Stimulated activated naive B cell treated with anti-CD40 and anti-IgM and Interleukin-4, amounts not matched to agents 10 μg/mL and 1 μg/mL and 100 μg/mL, for 72 hours (primary cell): ENCODE measurements at places on chromosomes 2 and 18.

DNA sequence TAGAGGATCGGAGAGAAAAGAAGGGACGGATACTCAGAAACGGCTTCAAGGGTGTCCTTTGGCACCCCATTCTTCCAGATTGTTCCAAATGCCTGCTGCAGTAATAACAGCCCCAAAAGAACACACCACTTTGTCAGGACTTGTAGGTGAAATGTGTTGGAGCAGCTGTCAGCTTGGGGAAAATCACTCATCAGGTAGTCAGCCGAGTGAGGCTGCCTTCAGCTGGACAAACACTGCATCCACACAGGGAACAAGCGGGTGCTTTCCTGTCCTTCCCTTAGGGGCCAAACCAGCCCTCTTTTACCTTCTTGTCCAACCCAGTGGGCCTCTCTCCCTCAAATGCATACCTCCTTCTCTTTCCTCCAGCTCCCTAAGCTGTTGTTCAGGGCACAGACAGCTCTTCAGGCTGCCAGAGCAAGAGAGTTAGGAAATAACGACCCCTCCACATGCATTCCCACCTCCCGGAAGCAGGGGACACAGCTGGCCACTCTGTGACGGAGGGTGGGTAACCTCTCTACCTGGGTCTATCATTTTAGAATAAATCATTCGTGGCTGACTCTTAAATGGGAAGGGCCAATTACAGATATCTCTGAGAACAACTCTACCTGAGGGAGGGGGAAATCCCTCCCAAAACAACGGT lies 48.1 kb downstream of the BCL11A start:
- peaks cover 43% of the 10 kb centered on the region for H3K36me3 ChIP-seq
- peaks cover 68% of the 10 kb centered on the region for H3K4me1 ChIP-seq

- H3K27me3 ChIP-seq: peaks cover 5% of the 10 kb centered on the region
- peaks cover 4% of the 10 kb centered on the region for H3K4me1 ChIP-seq
- H3K4me3 ChIP-seq: no peak overlapping the region
- no peak overlapping the region for H3K27ac ChIP-seq
Measured at GRCh38 chr2:28610583-28611201, 114.8 kb downstream of the PLB1 start.

GRCh38 chr2:229057976-229058553 lies 213.0 kb downstream of the PID1 start:
- H3K4me3 ChIP-seq: no peak overlapping the region
- H3K4me1 ChIP-seq: no peaks in the 10 kb centered on the region
- no peaks in the 10 kb centered on the region for H3K36me3 ChIP-seq
- no peak overlapping the region for H3K27ac ChIP-seq

DNA sequence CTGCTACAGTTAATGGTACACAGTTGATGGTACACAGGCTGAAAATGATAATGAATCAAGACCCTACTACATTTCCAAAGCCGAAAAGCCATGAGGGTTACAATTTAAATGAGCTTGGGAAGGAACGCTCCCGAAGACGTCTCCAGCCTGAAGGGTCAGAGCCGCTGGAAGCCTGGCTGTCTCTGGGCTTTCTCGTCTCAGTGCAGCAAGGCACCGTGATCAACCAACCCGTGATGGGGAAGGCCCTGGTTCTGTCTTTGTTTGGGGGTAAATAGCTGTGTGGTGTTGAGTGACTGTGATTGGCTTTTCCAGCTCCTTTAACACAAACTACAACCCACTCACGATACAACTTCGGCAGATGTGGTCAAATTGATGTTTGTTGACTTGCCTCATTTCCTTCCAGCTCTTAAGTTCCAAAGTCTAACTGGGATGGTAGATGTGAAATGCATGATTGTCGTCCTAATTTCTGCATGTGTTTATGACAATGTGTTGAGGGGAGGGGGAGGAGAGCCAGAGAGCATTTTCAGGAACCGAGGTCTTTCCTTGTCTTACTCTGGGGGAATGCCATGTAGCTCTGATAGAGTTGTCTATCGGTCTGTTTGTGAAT lies 59.9 kb upstream of the EML6 start:
- H3K4me1 ChIP-seq: peaks cover 10% of the 10 kb centered on the region
- peaks cover 34% of the 10 kb centered on the region for H3K36me3 ChIP-seq
- H3K27ac ChIP-seq: no peak overlapping the region

- no peak overlapping the region for H3K4me3 ChIP-seq
- no peaks in the 10 kb centered on the region for H3K27me3 ChIP-seq
- H3K4me1 ChIP-seq: peaks cover 21% of the 10 kb centered on the region
- DNase-seq: no peak
Measured at GRCh38 chr2:74373985-74374384, 6.1 kb downstream of the DCTN1 start.

DNA sequence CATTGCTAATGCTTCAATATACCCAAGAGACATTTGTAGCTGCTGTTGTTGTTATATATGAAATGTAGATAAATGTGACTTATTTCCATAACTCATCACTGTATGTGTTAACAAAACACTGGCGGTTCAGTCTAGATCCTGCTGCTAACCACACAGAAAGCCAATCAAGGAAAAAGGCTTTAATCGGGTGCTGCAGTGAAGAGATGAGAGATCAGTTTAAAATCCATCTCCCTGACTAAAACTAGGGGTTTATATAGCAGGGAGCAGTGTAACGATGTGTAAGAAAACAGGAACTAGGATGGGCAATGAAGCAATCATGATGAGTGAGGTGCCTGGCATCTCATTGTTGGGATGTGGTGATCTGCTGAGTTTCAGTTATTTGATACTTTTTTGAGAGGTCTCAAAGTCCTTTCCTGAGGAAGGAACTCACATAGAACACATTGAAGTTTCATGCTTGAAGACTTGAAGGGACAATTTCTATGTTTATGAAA lies 677.7 kb upstream of the CDH7 start:
- H3K4me1 ChIP-seq: no peaks in the 10 kb centered on the region
- H3K27me3 ChIP-seq: no peaks in the 10 kb centered on the region
- no peak overlapping the region for H3K4me3 ChIP-seq
- DNase-seq: no peak

- peaks cover 3% of the 10 kb centered on the region for H3K36me3 ChIP-seq
- no peak for DNase-seq
- no peaks in the 10 kb centered on the region for H3K4me1 ChIP-seq
- H3K27me3 ChIP-seq: peaks cover 5% of the 10 kb centered on the region
- no peak overlapping the region for H3K4me3 ChIP-seq
Measured at GRCh38 chr2:227623226-227623625, 5.9 kb downstream of the SCYGR4 start.

GRCh38 chr2:55954306-55955035 lies 30.9 kb upstream of the EFEMP1 start:
- H3K4me1 ChIP-seq: no peaks in the 10 kb centered on the region
- no peak for DNase-seq
- H3K4me3 ChIP-seq: no peak overlapping the region
- peaks cover 5% of the 10 kb centered on the region for H3K27me3 ChIP-seq

- no peak overlapping the region for H3K27ac ChIP-seq
- no peaks in the 10 kb centered on the region for H3K4me1 ChIP-seq
- no peak overlapping the region for H3K4me3 ChIP-seq
- DNase-seq: no peak
- H3K27me3 ChIP-seq: peaks cover 20% of the 10 kb centered on the region
- H3K36me3 ChIP-seq: no peaks in the 10 kb centered on the region
Measured at GRCh38 chr2:217049422-217049821, 189.6 kb upstream of the TNP1 start.

DNA sequence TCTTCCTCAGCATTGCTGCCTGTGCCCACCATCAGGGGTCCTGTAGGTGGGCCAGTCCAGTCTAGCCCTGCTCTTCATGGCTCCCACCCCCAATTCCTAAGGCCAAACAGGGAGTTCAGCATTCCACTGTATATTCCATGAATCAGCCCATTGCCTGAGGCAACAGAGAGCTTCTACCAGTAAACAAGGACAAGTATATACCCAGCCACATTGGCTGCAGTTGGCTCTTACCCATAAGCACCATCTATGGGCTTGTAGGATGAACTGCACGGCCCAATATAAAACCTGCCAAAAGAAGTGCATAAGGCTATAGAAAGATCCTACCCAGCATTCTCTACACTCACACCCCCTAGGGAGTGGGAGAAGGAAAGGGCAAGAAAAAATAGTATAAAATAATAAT lies 95.1 kb upstream of the SALL3 start:
- H3K27me3 ChIP-seq: no peaks in the 10 kb centered on the region
- no peak overlapping the region for H3K4me3 ChIP-seq
- no peak for DNase-seq
- peaks cover 5% of the 10 kb centered on the region for H3K36me3 ChIP-seq
- no peak overlapping the region for H3K27ac ChIP-seq

GRCh38 chr2:104140361-104140760 lies 713.6 kb upstream of the POU3F3 start:
- H3K4me1 ChIP-seq: no peaks in the 10 kb centered on the region
- no peaks in the 10 kb centered on the region for H3K36me3 ChIP-seq
- H3K27me3 ChIP-seq: peaks cover 4% of the 10 kb centered on the region
- H3K4me3 ChIP-seq: no peak overlapping the region

- H3K27ac ChIP-seq: no peak overlapping the region
- no peaks in the 10 kb centered on the region for H3K4me1 ChIP-seq
- DNase-seq: no peak
- no peaks in the 10 kb centered on the region for H3K36me3 ChIP-seq
Measured at GRCh38 chr2:223109341-223109740, 57.4 kb downstream of the KCNE4 start.

GRCh38 chr2:43020990-43021669 lies 205.3 kb downstream of the ZFP36L2 start:
- DNase-seq: no peak
- H3K4me3 ChIP-seq: no peak overlapping the region
- H3K27me3 ChIP-seq: no peaks in the 10 kb centered on the region
- H3K27ac ChIP-seq: no peak overlapping the region

GRCh38 chr2:109607766-109608165 lies 6.0 kb downstream of the SEPTIN10 start:
- peaks cover 72% of the 10 kb centered on the region for H3K27me3 ChIP-seq
- no peak for DNase-seq
- H3K4me3 ChIP-seq: no peak overlapping the region
- no peak overlapping the region for H3K27ac ChIP-seq

- no peak overlapping the region for H3K4me3 ChIP-seq
- H3K27ac ChIP-seq: no peak overlapping the region
- no peaks in the 10 kb centered on the region for H3K4me1 ChIP-seq
- no peaks in the 10 kb centered on the region for H3K27me3 ChIP-seq
- H3K36me3 ChIP-seq: no peaks in the 10 kb centered on the region
- DNase-seq: no peak
Measured at GRCh38 chr2:137913169-137913568, 51.1 kb upstream of the HNMT start.

GRCh38 chr18:75264195-75264594 lies 53.6 kb downstream of the TSHZ1 start:
- no peak for DNase-seq
- H3K27me3 ChIP-seq: no peaks in the 10 kb centered on the region
- peaks cover 41% of the 10 kb centered on the region for H3K4me1 ChIP-seq
- H3K4me3 ChIP-seq: no peak overlapping the region
- peaks cover 2% of the 10 kb centered on the region for H3K36me3 ChIP-seq
- H3K27ac ChIP-seq: no peak overlapping the region

GRCh38 chr2:20614201-20615067 lies 36.5 kb downstream of the HS1BP3 start:
- H3K27ac ChIP-seq: no peak overlapping the region
- no peaks in the 10 kb centered on the region for H3K27me3 ChIP-seq
- H3K4me3 ChIP-seq: no peak overlapping the region

- no peaks in the 10 kb centered on the region for H3K4me1 ChIP-seq
- DNase-seq: no peak
- no peaks in the 10 kb centered on the region for H3K36me3 ChIP-seq
- no peak overlapping the region for H3K4me3 ChIP-seq
Measured at GRCh38 chr2:23083966-23084365, 301.0 kb upstream of the KLHL29 start.

DNA sequence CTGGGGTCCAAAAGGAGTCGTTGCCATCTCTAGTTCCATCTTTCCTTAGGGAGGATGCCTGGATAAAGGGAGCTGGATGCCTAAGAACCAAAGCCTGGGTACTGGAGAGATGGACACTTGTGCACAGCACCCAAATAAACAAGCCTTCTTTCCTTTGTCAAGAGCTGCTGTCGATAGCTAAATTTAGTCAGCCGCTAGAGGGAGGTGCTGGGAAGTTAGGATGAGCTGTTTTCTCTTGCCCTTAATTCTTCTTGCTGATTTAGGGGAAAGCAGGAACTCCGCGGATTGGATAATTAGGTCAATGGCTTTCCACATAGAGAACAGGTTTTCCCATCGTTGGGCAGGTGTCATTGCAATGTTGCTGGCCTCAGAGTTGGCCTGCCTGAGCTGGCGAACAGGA lies 30.9 kb upstream of the SERPINB12 start:
- no peak for DNase-seq
- H3K27ac ChIP-seq: no peak overlapping the region
- H3K4me3 ChIP-seq: no peak overlapping the region
- no peaks in the 10 kb centered on the region for H3K36me3 ChIP-seq
- no peaks in the 10 kb centered on the region for H3K4me1 ChIP-seq

- no peak overlapping the region for H3K4me3 ChIP-seq
- peaks cover 11% of the 10 kb centered on the region for H3K4me1 ChIP-seq
- DNase-seq: no peak
- H3K27me3 ChIP-seq: no peaks in the 10 kb centered on the region
Measured at GRCh38 chr2:148513427-148513826, 131.1 kb upstream of the EPC2 start.

DNA sequence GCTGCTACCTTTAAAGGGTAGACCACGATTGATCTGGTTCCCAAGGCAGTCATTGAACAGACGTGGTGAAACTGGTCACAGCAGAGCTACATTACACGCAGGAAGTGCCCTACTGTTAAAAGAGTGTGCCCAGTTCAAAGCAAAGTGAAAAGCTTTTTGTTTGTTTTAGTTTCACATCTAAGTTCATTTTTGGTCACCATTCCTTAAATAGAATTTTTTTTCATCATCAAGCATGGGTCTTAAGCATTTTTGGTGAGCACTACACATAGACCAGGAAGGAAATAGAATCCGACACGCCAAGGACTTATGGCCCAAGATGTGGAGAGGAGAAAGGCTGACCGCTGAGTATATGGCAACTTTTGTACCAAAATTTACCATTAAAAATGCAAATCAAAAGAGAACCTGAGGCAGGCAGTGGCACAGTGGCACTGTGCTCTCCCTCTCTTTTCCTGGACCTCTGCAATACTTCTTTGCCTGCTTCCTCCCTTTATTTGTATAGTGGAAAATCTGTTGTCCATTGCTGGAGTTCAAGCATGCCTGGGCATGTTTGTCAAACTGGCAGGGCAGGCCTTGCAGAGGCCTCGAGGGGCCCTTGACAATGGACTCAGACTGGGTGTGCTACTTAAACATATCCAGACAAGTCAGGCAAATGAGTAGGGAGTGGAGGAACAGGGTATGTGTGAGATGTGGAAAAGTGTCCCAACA lies 42.6 kb upstream of the HNRNPA3 start:
- no peak for DNase-seq
- H3K36me3 ChIP-seq: no peaks in the 10 kb centered on the region
- H3K4me1 ChIP-seq: peaks cover 26% of the 10 kb centered on the region

DNA sequence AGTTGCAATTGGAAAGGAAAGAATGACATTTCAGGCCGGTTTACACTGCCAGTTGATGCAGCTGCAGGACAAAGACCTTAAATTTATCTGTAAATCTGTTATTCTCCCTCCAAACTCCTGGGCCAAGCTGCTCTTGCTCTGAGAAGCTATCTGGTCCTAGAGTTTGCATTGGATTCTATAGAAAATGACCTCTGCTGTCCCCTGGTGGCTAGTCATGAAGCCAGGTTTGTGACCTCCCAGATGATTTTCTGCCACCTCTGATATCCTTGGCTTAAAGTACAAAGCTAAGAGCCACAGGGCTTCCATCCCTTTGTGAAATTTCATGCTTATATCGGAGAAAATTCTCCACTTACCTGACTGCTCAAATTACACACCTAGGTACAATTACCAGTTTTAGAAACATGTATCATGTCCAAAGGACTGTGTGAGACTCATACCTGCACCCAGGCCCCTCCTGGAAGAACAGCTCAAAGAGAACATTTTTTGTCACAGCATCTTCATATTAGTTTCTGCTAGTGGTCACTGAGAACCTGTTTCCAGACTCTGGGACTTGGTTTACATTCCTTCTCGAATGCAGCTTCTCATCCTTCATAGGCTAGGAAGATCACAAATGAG lies 28.9 kb upstream of the IER3IP1 start:
- peaks cover 37% of the 10 kb centered on the region for H3K27me3 ChIP-seq
- DNase-seq: peak; percentile 9
- H3K4me1 ChIP-seq: no peaks in the 10 kb centered on the region
